BE2C (cell line): ENCODE measurements at places on chromosomes 11 and 22.

GRCh38 chr11:130161441-130162145, 2.0 kb downstream of the ST14 start:
- no peak for DNase-seq

GRCh38 chr22:19406281-19406811, 25.2 kb downstream of the HIRA start:
- DNase-seq = no peak

DNA sequence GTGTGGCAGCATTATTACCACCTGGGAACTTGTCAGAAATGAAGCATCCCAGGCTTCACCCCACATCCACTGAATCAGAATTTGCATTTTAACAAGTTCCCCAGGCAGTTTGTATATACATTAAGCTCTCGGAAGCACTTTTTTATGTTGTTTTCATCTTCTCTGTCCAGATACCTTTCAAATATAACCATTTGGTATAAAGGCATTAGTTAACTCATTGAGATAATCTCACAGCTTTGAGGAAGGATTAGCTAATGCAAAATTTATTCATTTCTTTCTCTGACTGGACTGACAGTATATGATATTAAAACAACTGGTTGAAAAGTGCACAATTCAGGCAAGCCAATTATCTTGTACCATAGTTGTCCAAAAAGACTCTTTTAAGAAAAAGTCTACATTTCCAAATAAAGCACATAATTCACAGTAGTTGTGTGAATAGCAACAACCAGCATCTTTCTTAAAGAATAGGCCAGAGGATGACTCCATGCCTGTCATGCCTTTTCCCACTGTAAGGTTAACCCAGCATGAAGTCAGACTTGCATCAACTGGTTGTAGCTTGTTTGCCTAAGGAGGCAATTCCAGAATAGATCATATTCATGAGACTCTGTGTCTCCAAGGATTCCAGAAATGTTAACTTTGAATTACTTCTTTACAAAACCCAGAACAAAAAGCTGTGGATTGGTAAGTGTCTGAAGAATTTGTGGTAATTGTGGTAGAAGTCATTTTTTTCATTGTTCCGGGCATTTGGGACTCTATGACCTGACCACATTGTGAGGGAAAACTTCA, 254.3 kb upstream of the SESN3 start:
- DNase-seq = no peak

DNA sequence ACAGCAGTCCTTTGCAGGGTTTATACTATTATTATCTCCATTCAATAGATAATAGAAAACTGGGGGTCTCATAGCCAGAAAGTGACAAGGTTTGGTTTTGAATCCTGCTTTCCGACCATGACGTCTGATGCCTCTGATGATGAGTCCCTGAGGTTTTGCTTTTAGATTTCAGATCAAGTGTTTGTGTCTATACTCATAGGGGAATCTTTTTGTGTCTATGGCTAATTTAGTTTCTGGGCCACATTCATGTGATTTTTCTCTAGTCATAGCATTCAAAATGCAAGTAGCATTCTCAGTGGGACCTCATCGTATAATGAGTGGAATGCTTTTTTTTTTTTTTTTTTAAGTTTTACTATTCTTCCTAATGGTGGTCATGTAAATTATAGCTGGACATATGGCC, 72.9 kb downstream of the TNRC6B start:
- DNase-seq = no peak

GRCh38 chr11:22656130-22656529, 10.3 kb upstream of the GAS2 start:
- no peak for DNase-seq

DNA sequence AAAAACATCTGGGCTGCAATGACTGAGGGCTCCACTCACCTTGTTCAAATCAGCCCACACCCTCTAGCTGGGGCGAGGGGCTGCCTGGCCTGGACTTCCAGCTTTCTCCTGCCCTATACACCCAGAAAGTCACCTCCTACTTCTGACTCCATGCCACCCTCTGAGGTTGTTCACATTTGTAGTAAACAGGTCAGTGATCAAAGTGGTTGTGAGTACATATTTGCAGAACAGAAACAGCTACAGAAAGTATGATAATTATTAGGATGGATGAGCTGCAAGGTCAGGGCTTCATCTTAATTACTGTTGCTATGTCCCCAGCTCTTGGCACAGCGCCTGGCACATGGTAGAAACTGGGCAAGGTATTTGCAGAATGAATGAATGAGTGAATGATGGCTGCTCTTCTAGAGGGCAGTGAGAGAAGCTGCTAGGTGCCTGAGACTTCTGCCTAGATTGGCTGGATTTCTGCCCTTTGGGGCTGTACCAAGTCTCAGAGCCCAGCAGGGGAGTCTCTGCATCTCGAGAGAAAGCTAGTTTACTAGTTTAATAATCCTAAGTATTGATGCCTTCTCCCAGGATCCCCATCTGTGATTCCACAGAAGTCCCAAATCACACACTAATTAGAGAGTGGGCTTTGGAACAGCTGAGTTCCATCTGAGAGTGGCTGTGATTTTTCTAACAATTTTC, 36.0 kb downstream of the SYT13 start:
- DNase-seq = no peak

- no peak for DNase-seq
These were observed 18.5 kb downstream of the MMP13 start for GRCh38 chr11:102936864-102937509.

DNA sequence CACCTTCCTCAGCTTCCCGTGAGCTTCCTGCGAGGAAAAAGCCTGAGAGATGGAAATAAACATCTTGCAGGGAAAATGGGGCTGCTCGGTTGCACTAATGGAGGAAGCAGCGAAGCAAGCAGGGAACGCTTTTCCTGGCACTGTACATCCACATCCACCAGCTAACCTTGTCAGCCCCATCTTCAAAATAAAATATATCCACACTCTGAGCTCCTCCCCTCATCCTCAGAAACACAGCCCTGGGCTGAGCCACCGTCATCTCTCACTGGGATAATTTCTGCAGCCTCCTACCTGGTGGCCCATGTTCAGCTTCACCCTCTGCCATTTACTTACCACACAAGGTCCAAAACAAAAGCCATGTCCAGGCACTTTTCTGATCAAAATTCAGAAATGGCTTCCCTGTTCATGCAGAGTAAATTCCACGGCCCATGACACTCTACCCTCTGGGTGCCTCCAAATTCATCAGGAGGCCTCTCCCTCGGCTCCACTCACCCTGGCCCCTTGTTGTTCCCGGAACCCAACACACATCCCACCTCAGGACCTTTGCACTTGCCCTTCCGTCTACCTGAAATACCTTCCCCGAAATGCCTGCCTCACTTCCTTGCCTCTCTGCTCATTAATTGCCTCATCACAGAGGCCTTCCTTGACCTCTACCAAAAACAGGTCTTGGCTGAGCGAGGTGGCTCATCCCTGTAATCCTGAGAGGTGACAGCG, 13.0 kb downstream of the C11orf86 start:
- DNase-seq = no peak

GRCh38 chr22:36864454-36865215, 3.8 kb downstream of the NCF4 start:
- no peak for DNase-seq

DNA sequence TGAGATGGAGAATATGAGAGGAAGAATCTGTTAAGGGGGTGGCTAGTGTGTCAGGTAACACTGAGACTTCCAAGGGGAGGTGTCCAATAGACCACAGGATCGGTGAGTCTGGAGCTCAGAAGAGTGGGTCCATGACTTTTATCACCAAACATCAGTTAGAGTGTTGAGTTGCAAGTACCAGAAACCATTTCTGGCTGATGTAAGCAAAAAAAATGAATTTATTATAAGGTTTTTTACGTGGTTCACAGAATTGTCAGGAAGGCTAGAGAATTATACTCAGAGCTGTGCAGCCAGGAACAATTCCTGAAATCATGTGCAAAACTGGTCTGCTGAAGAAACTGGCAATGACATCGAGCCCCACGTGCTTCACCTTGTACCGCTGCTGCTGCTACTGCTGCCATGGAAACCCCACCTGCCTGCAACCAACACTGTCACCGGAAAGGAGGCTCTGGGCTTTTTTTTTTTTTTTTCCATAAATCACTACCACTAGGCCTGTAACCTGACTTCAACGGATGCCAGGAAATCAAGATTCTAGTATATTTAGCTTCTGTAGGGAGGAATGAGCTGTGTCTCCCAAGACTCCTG, 16.6 kb upstream of the STK33 start:
- DNase-seq = peak; percentile 39

DNA sequence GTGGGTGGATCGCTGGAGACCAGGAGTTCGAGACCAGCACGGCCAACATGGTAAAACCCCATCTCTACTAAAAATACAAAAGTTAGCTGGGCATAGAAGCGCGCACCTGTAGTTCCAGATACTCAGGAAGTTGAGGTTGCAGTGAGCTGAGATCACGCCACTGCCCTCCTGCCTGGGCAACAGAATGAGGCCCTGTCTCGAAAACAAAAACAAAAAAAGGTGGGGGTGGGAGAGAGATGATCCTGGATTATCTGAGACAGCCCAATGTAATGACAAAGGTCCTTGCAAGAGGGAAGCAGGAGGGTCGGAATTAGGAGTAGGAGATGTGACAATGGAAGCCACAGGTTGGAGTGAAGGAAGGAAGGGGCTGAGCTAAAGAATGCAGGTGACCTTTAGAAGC, 87.6 kb upstream of the APOA1 start:
- DNase-seq = no peak

GRCh38 chr22:20748731-20749428, 25.0 kb upstream of the SERPIND1 start:
- no peak for DNase-seq

GRCh38 chr11:100247704-100248103, 439.4 kb upstream of the ARHGAP42 start:
- no peak for DNase-seq

GRCh38 chr11:70568035-70568813, 169.9 kb downstream of the CTTN start:
- DNase-seq = no peak

GRCh38 chr11:8281266-8281665, 17.6 kb upstream of the LMO1 start:
- no peak for DNase-seq

DNA sequence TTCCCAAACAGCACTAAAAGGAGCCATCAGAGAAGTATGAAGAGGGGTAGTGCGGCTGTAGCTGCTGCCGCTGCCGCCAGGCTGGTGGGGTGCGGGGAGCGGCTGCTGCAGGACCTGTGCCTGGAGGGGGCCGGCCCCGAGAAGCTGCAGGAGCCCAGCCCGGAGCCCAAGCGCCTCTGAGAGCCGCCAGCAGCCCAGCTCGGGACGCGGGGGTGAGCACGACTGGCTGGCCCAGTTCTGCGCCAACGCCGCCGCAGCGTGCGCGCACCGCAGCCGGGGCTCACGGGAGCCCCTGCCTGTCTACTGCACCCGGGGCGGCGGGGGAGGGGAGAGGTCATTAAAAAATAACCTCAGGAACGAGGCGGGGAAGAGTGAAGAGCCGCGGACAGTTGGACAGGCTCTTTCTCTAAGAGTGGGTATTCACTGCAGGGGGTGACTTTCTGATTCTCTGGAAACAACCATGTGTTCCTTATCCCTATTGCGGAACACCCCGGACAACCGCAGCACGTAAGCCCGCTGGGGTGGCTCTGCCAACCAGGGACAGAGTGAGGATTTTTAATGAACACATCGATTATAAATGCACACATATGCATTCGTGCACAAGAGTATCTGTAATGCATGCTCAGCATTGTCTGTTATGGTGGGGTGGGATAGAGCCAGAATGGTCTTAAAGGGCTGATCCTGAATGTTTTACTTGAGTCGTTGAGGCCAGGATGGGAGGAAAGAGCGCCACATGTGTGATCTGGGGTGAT, 453 bp downstream of the GAS2 start:
- peak; percentile 64 for DNase-seq

- no peak for DNase-seq
These were observed 11.9 kb upstream of the CD44 start for GRCh38 chr11:35126879-35127581.

- DNase-seq = peak; percentile 16
These were observed at the start of gene PLEKHA7 for GRCh38 chr11:17014321-17014832. Gene PLEKHA7, minus strand, starts transcription at chr11:17014414. Its CDS starts 13 bp downstream, at chr11:17014401.

DNA sequence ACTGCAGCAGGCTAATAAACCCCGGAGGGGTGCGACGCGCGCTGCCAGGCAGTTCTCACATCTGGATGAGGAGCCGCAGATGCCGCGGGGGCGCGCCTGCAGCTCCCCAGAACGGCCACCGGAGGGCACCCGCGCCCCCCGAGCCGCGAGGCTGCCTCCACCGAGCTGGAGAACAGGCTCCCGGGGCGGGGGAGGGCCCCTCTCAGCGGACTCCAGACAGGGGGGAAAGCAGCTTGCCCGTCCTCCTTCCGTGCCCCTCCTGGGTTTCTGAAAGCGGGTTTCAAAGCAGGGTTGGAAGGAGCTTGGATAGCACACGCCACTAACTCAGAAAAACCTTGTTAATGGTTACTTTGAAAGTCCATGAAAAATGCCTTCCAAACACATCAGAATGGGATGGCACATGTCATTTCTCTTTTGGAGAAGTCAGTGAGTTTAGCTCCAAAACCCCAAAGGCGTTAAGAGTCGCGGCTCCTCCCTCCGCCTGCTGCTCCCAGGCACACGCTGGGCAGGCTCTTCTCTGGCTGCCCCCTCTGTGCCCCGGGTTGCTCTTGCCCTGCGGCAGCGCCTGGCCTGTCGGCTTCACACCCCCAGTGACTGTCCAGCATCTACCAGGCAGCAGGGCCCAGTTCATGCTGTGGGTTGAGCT, 317.8 kb downstream of the NTM start:
- peak; percentile 62 for DNase-seq

DNA sequence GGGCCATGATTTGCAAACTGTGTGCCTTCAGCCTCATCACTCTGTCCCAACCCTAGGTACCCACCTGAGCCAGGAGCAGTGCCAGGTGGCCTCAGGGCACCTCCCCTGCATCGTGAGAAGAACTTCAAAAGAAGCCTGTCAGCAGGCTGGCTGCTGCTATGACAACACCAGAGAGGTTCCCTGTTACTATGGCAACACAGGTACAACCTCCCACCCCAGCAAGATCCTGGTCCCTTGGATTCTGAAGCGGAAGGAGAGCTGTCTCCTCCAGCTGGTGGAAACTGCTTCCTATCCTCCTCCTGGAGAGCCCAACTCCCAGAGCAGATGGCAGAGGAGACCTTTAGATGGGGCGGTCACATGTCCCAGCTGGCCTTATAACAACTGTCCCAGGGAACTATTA, 2.9 kb downstream of the ZP1 start:
- no peak for DNase-seq
